ENCODE measurements at places on chromosomes 16 and 17.

- no peak for DNase-seq
Measured at GRCh38 chr16:74104022-74104421, 192.6 kb upstream of the PSMD7 start.

DNA sequence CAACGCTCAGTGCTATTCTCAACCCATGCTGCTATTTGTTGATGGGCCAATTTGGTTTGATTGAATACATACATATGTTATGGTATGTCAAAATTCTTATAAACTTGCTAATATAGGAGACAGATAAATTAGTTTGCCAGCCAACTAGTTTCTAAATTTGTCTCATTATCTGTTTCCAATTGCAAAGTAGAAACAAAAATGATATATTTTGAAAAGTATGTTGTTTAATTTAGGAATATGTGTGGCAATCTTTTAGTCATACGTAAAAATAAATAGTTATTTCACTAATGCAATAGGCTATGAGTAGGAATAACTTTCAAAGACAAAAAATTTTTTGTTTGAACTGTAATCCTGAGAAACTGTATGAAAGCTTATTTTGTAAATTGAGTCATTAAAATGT lies 210.6 kb upstream of the KCNJ16 start:
- DNase-seq, result no peak

GRCh38 chr17:77115510-77115909 lies 25.3 kb upstream of the SEC14L1 start:
- DNase-seq, result no peak

GRCh38 chr16:56841233-56841632 lies 23.8 kb upstream of the SLC12A3 start:
- peak; percentile 34 for DNase-seq

- no peak for DNase-seq
Measured at GRCh38 chr17:79795795-79796443, 958 bp downstream of the CBX8 start.

Data from AG08396 (cell line).